Effector memory CD8-positive, alpha-beta T cell (primary cell): ENCODE measurements at places on chromosomes 12 and 14.
A peak's percentile ranks its signal among the peaks of the same experiment; 100 is the strongest.

- DNase-seq = no peak
These were observed 266.2 kb upstream of the PELI2 start for GRCh38 chr14:55851961-55852360.

- no peak for DNase-seq
These were observed 6.2 kb upstream of the SPIC start for GRCh38 chr12:101468948-101469347.

DNA sequence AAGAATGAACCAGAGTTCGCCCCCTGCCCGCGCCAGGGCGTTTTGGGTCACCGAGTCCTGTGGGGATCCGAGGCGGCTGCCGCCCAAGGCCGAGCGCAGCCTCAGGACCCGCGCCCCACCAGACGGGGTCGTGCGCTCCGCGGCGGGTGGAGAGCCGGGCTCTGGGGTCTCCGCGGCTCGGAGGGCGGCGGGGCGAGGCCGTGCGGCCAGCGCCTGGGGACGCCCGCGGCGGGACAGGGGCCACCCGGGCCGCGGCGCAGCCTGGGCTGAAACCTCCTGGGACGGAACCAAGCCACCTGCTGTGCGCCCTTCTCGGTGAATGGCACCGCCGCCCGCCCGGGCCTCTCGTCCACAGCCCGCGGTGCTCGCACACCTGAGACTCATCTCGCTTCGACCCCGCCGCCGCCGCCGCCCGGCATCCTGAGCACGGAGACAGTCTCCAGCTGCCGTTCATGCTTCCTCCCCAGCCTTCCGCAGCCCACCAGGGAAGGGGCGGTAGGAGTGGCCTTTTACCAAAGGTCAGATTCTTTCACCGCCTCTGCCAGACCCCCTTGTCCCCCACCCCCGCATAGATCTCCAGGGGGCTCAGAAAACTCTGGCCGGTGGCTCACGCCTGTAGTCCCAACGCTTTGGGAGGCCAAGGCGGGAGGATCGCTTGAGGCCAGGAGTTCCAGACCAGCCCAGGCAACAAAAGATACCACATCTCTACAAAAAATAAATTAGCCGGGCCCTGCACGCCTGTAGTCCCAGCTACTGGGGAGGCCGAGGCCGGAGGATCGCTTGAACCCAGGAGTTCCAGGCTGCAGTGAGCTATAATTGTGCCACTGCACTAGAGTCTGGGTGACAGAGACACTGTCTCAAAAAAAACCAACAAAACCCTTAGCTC, 901 bp downstream of the B3GNT4 start:
- DNase-seq = no peak

DNA sequence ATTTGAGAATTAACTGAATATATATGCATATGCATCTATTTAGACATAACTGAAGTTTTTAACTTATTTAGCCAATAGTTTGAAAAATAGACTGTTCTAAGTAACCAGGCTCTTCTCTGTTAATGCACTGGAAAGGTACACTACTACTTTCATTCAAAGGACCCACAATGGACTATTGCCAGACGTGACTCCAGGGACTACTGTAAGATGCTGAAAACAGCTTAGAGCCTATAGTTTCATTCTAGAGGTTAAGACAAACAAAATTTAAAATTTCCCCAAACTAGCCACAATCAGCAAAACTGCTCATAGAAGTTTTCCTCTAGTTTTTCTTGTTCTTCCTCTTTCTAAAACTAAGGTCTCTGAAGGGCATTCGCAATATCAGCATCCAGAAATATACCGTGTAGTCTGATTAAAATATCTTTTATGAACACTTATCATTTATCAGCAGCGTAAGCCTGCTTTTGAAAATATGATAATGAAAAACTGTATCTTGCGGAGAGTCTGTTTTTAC, 10.4 kb downstream of the APPL2 start:
- DNase-seq = no peak

- DNase-seq = no peak
These were observed at the start of gene MYBPC1 for GRCh38 chr12:101594700-101595099. MYBPC1 (plus strand) TSS chr12:101594971; CDS start chr12:101595071, 100 bp downstream.

- DNase-seq = no peak
These were observed 10.5 kb downstream of the PALS1 start for GRCh38 chr14:67251573-67252226.

DNA sequence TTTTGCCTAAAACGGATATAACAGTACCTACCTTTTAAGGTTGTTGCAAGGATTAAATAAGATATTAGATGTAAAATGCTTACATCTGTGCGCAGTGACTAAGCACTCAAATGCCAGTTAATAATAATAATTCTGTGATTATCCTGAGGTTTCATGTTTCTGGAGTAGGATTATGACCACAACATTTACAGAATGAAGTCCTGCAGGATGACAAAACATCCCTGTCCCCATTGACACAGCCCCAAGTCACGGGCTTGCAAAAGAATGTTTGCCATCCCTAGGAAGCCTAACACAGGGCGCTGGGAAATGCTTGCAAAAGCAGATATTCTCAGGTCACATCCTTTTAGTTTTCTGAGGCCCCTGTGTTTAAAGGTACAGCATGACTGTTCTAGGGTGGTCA, 20.1 kb downstream of the SUSD6 start:
- no peak for DNase-seq

DNA sequence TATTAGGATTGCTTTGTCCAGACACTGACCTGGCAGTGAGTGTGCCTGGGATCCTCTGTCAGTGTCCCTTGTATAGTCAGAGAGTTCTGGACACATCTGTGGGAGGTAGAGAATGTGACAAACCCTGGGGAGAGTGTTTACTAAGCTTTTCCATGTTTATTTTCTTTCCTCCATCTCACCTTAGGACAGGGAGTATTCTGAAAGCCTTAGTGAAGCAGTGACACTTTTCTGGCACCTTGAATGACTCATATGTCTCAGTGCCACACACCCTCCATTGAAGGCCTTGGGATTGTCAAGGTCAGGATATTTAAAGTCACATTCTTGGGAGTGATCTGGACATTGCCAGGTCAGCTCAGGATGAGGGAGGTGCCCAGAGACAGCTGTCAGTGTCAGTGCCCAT, 34.9 kb upstream of the CTDSP2 start:
- DNase-seq = no peak

- no peak for DNase-seq
These were observed 21.1 kb downstream of the PLXNC1 start for GRCh38 chr12:94169495-94169894.

- DNase-seq = no peak
These were observed 149.4 kb downstream of the ADGRD1 start for GRCh38 chr12:131102991-131103668.

GRCh38 chr12:44299524-44299923, 463.6 kb downstream of the TMEM117 start:
- DNase-seq = no peak

DNA sequence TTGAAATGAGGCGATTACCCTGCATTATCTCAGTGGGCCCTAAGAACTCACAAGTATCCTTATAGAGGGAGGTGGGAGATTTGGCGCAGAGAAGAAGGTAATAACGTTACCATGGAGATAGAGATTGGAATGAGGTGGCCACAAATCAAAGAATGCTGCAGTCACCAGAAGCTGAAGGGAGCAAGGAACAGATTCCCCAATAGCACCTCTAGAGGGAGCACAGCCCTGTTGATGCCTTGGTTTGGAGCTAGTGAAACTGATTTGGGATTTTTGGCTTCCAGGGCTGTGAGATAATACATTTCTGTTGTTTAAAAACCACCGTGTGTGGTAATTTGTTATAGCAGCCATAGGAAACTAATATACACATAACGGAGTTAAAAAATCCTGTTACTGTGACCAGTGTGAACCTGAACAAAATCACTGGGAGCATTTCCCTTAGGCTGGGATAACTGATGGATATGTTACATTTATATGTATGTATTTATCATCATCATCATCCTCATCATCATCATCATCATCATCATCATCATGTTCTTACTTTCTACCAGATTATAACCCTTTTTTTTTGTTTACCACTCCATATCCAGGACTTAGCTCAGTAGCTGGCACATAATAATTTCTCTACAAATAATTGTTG, 100.3 kb downstream of the LIN7A start:
- no peak for DNase-seq

DNA sequence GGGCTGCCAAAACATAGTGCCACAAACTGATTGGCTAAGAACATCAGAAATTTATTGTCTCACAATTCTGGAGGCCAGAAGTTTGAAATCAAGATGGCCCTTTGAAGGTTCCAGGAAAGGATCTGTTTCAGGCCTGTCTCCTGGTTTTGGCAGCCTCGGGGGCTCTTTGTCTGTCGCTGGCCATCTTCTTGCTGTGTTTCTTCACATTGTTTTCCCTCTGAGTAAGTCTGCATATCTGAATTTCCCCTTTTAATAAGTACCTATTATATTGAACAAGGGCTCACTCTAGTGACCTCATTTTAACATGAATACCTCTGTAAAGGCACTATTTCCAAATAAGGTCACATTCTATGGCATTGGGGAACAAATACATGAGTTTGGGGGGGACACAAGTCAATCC, 467.1 kb upstream of the MGAT4C start:
- DNase-seq = no peak

DNA sequence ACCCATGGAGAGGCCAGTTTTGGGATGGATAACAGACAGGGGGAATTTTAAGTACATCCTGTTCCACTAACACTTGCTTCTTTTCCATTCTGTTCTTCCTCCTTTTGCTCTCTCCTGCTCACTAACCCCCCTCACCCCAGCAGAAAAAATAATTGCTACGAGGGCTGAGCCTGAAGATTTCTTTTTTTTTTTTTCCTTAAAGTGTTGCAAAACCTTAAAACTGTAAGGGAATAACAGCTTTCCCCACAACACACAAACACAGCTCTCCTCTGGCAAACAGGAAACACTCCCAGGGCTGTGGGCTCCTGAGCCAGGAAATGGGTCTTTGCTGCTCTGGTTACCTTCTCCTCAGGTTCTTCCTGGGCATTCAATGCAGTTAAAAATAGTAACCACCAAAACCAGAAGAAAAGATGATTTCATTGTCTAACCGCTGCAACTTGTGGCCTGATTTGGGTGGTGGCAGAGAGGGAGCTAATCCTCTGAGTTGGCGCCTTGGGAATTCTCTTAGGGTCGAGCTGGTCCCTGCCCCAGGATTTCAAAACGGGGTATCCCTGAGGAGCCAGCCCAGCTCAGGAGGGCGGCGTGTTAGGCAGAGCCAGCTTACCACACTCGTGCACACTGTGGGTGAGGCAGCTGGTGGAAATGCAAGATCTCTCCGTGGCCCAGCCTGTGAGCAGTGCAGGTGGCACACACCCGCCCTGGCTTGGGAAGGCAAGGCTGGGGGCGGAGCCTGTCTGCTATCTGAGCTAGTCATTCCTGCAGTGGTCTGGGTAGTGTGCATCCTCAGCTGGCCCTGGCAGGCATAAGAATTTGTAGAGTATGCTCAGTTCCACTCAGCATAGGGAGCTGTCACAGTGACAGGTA, 17.1 kb upstream of the EMP1 start:
- peak; percentile 19 for DNase-seq

- DNase-seq = no peak
These were observed 613 bp downstream of the RECQL start for GRCh38 chr12:21500786-21501257.

DNA sequence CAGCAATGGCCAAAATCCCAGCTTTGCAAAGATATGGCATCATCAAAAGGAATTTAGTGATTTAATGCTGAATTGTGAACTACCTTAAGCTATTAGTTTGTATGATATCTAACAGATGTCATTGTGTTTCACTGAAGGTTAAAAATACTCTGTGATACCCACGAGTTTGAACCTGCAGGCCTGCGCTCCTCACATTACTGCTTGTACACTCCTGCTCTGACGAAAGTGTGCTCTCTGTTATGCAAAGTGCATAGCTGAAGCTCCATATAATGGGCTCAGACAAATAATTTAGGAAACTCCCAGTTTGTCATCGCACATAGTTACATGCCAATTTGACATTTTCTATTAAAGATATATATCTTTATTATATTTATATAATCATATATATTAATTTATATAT, 52.2 kb downstream of the SPPL3 start:
- no peak for DNase-seq

GRCh38 chr12:79086541-79087296, 222.1 kb downstream of the SYT1 start:
- DNase-seq = no peak

DNA sequence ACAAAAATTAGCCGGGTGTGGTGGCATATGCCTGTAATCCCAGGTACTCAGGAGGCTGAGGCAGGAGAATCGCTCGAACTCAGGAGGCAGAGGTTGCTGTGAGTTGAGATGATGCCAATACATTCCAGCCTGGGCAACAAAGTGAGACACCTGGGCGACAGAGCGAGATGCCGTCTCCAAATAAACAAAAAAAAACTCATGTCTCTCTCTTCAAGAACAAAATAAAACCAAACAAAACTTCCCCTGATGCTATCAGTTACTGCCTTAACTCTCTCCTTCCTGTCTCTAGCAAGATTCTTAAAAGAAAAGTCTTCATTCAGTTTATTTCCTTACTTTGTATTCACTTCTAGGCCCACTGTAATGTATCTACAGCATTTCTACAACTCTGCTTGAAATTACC, 20.8 kb downstream of the KLHL28 start:
- DNase-seq = no peak

DNA sequence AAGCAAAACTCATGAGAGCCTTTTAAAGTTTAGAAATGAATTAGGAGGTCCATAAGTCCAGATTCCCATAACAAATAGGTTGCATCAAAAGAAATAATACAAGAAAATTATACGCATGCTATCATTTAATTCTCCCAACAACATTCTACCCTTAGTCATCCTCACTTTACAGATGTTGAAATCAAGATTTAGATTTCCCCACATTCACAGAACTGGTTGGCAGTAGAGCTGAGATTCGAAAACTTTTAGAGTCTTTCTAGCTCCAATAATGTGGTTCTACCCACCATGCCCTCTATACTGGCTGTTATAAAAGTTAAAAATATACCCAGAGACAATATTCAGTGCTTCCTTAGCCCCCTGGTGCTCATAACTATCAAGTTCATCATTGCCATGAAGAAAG, 56.6 kb upstream of the METAP2 start:
- DNase-seq = no peak

DNA sequence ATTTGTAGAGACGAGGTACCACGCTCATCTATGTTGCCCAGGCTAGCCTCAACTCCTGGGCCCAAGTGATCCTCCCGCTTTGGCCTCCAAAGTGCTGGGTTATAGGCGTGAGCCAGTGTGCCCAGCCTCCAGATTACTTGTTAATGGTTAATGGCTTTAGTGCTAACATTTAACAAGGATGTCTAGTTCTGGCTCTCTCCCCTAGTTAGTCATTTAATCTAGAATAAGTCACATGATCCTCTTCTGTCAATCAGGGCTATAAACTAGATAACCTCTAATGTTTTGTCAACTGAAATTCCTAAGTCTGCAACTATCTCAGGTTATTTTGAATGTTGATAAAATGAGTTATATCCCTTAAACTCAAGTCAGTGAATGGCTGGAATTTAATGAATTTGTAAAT, 15.7 kb downstream of the ACTR6 start:
- no peak for DNase-seq

GRCh38 chr12:99431203-99431602, 216.3 kb upstream of the GARIN6 start:
- no peak for DNase-seq

DNA sequence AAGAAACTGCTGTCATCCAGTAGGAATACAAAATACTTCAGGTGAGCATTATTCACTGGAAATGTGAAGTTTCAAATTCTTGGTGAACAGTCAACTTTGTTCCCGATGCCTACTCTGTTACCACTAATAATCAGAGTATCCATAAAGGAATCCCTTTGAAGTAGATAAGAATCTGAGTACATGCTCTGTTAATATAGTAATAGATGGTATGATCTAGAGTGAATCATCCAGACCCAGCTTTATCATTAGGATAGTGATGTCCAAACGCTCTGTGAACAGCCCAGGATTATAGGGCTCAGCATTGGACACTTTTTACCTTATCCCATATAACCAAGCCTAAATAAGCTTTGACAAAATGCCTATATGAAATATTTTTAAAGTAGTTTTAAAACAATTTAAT, 33.3 kb downstream of the PPP2R3C start:
- no peak for DNase-seq

GRCh38 chr12:102824218-102824835, 92.7 kb downstream of the PAH start:
- DNase-seq = no peak
